ENCODE measurements at places on chromosomes 7 and 10.
A peak's percentile ranks its signal among the peaks of the same experiment; 100 is the strongest.

- DNase-seq = no peak
These were observed 42.2 kb downstream of the POLL start for GRCh38 chr10:101545898-101546297.

DNA sequence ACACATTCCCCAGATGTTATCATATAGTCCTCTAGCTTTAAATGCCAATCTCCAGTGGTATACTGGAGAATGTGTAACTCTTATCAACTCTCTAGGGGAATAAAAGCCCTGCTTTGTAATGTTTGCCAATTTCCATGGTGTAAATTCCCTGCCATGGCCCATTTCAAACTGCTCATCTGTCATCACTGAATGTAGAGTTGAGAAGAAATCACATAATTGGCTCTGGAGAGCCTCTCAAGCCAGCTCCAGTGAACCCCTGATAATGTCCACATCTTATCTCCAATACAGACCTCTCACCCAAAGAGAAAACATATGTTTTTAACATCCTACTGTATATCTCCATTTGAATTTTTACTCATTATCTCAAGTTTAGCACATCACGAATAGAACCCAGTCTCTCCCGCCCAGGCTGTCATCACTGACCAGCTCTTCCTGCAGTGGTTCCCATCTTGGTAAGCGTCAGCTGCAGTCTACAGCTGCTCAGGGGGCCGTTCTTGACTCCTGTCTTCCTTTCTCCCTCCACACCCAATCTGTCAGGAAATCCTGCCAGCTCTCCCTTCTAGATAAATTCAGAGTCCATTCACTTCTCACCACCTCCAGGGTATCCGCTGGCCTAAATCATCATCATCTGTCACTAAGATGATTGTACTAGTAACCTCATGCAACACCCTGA, 332.4 kb downstream of the FRMD4A start:
- DNase-seq = no peak

DNA sequence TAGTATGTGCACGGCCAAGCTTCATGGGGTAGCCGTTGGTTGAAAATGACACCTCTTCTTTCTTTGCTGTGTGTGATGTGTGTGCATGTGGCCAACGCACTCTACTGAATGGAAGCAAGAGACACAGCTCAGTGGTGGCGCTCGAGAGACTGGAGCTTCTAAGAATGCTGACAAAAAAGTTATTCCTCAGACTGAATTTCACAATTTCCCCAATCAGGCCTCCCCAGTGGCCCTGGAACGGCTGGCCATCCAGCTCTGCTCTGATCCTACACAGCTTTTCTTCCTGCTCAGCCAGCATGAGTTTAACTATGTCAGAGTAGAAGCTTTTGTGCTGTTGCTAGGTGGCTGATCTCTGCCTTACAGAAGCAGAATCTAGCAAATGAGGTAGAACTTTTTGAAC, 186.7 kb upstream of the PLXDC2 start:
- DNase-seq = peak; percentile 10

DNA sequence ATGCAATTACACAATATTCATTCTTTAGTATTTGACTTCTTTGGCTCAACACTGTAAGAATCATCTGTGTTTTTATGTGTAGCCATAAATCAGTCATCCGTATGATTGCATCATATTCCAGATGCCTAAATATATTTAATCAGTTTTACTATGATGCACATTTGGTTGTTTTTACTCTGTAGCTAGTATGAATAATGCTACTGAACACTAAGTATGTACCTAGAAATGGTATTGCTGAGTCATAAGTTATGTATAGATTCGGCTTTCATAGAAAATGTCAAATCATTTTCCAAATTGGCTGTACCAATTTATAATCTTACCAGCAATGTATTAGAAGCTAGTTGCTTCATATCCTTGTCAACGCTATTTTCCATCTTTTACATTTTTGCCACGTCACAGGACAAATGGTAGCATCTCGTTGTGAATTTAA, 197.3 kb upstream of the PLXNA4 start:
- peak; percentile 93 for DNase-seq

GRCh38 chr7:37449621-37450020, 957 bp upstream of the ELMO1 start:
- no peak for DNase-seq

- DNase-seq = no peak
These were observed 3.5 kb upstream of the SRRM3 start for GRCh38 chr7:76198202-76198601.

DNA sequence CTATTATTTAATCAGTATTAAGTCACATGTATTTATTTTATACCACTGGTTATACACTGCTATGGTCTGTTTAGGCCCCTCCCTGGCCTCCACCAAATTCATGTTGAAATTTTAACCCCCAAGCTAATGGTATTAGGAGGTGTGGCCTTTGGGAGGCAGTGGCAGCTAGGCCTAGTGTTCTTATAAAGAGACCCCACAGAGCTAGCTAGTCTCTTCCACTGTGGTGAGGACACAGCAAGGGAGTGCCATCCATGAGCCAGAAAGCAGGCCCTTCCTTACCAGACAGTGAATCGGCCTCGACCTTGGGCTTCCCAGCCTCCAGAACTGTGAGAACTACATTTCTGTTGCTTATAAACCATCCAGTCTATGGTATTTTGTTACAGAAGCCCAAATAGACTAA, 28.7 kb downstream of the RBM48 start:
- no peak for DNase-seq

GRCh38 chr10:91163869-91164474, 56.5 kb upstream of the PCGF5 start:
- no peak for DNase-seq

GRCh38 chr7:94590526-94591162, 65.3 kb downstream of the SGCE start:
- DNase-seq = no peak

DNA sequence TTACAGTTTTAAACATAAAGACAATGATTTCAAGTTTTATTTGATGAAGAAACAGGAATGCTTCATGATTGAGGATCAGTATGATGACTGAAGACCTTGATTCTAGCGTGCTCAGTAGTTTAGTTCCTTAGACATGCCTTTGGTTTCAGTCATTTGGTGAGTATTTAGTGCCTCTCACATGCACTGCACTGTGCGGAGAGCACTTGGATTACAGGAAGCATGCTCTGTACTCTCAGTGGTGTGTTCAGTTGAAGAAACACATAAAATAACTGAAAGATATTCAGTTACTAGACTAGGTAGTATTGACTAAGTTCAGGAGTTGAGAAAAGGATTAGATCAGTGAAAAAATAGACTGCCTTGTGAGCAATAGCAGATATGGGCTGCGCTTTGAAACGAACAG, 25.5 kb downstream of the RBM17 start:
- no peak for DNase-seq

DNA sequence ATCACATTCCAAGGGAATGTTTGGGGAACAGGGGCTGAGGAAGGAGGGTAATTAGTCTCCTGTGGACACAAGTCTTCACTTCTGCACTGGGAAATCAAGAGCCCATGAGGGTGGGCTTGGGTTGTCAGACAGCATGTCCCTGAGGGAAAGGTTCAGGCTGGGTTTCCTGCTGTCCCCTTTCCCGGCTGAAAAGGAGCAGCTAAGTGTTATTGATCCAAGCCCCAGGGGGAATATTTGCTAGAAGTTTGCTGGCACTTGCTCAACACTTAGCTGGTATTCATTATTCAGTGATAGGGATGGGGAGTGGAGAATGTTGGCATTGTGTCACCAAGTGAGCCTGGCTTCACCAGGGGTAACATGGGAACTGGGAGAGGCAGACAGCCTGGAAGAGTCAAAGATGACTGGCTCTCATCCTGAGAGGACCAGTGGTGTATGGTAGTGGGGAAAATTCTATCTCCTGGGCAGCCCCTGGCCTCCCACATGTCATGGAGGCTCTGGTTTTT, 344.4 kb upstream of the PODXL start:
- DNase-seq = no peak

GRCh38 chr7:55366461-55367070, 1.4 kb downstream of the LANCL2 start:
- no peak for DNase-seq

DNA sequence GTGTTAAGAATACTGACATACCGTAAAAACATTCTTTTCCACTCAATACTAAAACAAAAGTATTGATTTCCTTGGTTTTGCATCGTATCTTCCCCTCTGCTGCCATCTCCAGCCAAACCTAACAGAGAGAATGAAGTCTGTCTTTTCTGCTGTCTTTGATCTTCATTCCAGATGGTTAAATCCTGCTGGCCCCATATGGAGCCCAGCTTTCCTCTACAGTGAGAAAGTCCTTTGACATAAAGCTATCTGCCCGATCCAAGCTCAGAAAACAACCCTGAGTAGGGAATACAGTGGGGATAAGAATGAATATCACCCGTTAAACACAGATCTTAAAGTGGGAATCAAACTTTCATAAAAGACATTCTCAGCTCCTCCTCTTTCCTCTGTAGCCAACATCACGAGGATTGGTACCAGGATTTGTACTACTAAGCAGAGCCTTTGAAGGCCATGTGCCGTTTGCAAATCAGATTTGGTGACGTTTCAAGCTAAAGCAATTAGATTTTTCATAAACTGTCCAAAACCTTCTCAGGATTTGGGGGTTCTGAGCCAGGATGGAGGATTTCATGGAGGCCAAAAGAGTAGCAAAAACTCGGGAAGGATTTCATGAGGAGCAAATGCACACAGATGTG, 30.8 kb upstream of the GPAM start:
- no peak for DNase-seq

All from fibroblast of skin of left biceps (primary cell).